Neuronal stem cell (in vitro differentiated cells): ENCODE measurements at places on chromosomes 2 and 18.

GRCh38 chr2:169734169-169734847 lies 676 bp downstream of the KLHL23 start:
- peaks cover 10% of the 10 kb centered on the region for H3K4me1 ChIP-seq
- H3K27ac ChIP-seq = peak overlapping the region; percentile 67
- H3K27me3 ChIP-seq = no peaks in the 10 kb centered on the region
- peak overlapping the region; percentile 97 for H3K4me3 ChIP-seq

- no peak overlapping the region for H3K4me3 ChIP-seq
- no peak for DNase-seq
- H3K27ac ChIP-seq = no peak overlapping the region
- H3K4me1 ChIP-seq = no peaks in the 10 kb centered on the region
- H3K36me3 ChIP-seq = no peaks in the 10 kb centered on the region
Observed at GRCh38 chr2:7555260-7555659, 638.0 kb downstream of the RNF144A start.

GRCh38 chr2:12141618-12142258 lies 395.3 kb downstream of the LPIN1 start:
- H3K36me3 ChIP-seq = no peaks in the 10 kb centered on the region
- peaks cover 1% of the 10 kb centered on the region for H3K4me1 ChIP-seq
- no peaks in the 10 kb centered on the region for H3K27me3 ChIP-seq
- H3K4me3 ChIP-seq = no peak overlapping the region

- H3K4me3 ChIP-seq = no peak overlapping the region
- no peaks in the 10 kb centered on the region for H3K27me3 ChIP-seq
- no peaks in the 10 kb centered on the region for H3K4me1 ChIP-seq
- DNase-seq = no peak
- no peaks in the 10 kb centered on the region for H3K36me3 ChIP-seq
- no peak overlapping the region for H3K27ac ChIP-seq
Observed at GRCh38 chr2:128420776-128421175, 102.1 kb upstream of the HS6ST1 start.

- H3K36me3 ChIP-seq = no peaks in the 10 kb centered on the region
- no peaks in the 10 kb centered on the region for H3K4me1 ChIP-seq
- H3K27ac ChIP-seq = no peak overlapping the region
- H3K4me3 ChIP-seq = no peak overlapping the region
Observed at GRCh38 chr2:173524256-173524955, 169.7 kb downstream of the CDCA7 start.

DNA sequence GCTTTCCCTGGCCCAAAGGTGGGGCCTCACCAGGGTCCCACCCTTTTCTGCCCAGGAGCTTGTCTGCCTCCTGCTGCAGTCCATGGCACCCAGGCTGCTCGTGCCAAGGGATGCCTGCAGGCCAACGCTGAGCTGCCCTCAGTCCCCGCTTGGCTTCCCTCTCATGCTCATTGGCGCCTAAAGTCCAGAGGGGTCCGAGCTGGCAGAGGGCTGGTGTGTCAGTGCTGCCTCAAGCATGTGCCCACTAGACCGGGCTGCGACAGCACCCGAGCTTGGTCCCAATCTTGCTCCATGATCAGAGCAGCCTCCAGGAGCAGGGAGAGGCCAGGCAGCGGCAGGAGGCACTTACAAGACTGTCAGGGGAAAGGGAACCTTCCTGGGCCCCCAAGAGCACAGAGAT lies 287.0 kb downstream of the ICOS start:
- no peak overlapping the region for H3K27ac ChIP-seq
- no peaks in the 10 kb centered on the region for H3K27me3 ChIP-seq
- DNase-seq = no peak

GRCh38 chr18:49166327-49166726 lies 215.6 kb upstream of the SMAD7 start:
- DNase-seq = no peak
- H3K27ac ChIP-seq = no peak overlapping the region
- peaks cover 4% of the 10 kb centered on the region for H3K4me1 ChIP-seq
- H3K27me3 ChIP-seq = no peaks in the 10 kb centered on the region
- H3K36me3 ChIP-seq = no peaks in the 10 kb centered on the region

GRCh38 chr2:68125821-68126220 lies 31.9 kb upstream of the PNO1 start:
- no peaks in the 10 kb centered on the region for H3K36me3 ChIP-seq
- no peak overlapping the region for H3K27ac ChIP-seq
- H3K4me1 ChIP-seq = no peaks in the 10 kb centered on the region
- DNase-seq = no peak
- no peaks in the 10 kb centered on the region for H3K27me3 ChIP-seq

DNA sequence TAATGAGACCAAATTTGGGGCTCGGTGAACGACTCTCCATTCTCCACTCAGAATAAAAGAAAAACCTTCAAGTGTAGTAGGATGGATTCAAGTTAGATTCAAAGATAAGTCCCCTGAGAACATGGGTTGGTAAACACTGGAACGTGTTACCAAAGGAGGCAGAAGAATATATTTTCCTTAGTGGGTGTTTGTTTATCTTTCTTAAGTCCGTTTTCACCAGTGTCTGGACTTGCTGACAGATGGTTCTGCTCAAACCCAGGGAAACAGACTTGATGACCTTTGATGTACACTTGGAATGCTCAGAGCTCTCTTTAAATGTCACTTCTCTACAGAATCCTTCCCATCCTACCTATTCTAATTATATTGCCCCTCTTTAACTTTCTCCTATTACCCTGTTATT lies 310.3 kb upstream of the ZNF521 start:
- no peak for DNase-seq

DNA sequence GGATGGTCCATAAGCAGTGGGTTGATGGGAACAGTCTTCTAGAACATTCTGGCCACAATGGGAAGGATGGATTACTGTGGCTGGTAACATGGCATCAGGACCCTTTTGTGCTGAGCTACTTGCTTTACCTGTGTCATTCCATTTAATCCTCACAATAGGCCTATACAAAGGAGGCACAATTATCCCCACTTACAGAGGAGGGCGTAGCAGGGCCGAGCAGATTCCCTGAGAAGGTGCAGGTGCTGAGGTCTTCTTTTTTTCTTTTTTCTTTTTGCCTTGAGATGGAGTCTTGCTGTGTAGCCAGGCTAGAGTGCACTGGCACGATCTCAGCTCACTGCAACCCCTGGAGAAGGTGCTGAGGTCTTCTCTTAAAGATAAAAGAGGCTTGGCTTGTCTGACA lies 6.7 kb upstream of the LRRC30 start:
- no peaks in the 10 kb centered on the region for H3K36me3 ChIP-seq
- no peak overlapping the region for H3K4me3 ChIP-seq
- no peak for DNase-seq
- no peaks in the 10 kb centered on the region for H3K27me3 ChIP-seq

- DNase-seq = no peak
Observed at GRCh38 chr2:111220962-111221361, 100.2 kb downstream of the BCL2L11 start.

- H3K27ac ChIP-seq = no peak overlapping the region
- no peaks in the 10 kb centered on the region for H3K27me3 ChIP-seq
- H3K36me3 ChIP-seq = no peaks in the 10 kb centered on the region
- H3K4me1 ChIP-seq = no peaks in the 10 kb centered on the region
Observed at GRCh38 chr2:235394278-235394828, 99.5 kb upstream of the AGAP1 start.

- H3K36me3 ChIP-seq = no peaks in the 10 kb centered on the region
- no peak within 1 kb of the TSS for H3K4me3 ChIP-seq
- no peak within 1 kb of the TSS for H3K27ac ChIP-seq
- H3K4me1 ChIP-seq = no peaks in the 10 kb centered on the region
- H3K27me3 ChIP-seq = no peaks in the 10 kb centered on the region
Observed at GRCh38 chr18:63907664-63908063, at the start of gene SERPINB10. Gene SERPINB10, plus strand, starts transcription at chr18:63907958. Its CDS starts 7,553 bp downstream, at chr18:63915511.
